Activated CD4-positive, alpha-beta T cell treated with anti-CD3 and anti-CD28 coated beads for 1 hour (primary cell): ENCODE measurements at places on chromosomes 12 and 14.

DNA sequence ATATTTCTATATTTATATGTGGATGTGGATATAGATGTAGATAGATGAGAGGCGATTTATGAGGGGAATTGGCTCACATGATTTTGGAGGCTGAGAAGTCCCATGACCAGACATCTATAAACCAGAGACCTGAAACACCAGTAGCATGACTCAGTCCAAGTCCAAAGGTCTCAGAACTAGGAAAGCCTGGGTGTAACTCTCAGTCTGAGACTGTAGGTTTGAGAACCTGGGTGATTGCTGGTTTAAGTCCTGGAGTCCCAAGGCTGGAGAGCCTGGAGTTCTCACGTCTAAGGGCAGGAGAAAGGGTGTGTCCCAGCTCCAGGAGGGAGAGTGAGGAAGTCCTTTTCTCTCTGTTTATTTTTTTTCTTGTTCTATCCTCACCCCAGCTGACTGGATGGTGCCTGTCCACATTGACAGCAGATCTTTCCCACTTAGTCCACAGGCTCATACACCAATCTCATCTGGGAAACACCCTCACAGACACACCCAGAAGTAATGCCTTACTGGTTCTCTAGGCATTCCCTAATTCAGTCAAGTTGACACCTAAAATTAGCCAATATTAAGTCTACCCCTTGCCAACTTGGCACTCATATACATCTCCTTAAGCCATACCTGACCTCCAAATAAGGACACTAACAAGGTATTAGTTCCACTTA is 45.4 kb downstream of the EMP1 start:
- DNase-seq = no peak

- no peak for DNase-seq
These were observed 4.1 kb upstream of the FAM222A start for GRCh38 chr12:109709401-109709991.

GRCh38 chr12:16492240-16492639 is 113.7 kb downstream of the LMO3 start:
- no peak for DNase-seq

DNA sequence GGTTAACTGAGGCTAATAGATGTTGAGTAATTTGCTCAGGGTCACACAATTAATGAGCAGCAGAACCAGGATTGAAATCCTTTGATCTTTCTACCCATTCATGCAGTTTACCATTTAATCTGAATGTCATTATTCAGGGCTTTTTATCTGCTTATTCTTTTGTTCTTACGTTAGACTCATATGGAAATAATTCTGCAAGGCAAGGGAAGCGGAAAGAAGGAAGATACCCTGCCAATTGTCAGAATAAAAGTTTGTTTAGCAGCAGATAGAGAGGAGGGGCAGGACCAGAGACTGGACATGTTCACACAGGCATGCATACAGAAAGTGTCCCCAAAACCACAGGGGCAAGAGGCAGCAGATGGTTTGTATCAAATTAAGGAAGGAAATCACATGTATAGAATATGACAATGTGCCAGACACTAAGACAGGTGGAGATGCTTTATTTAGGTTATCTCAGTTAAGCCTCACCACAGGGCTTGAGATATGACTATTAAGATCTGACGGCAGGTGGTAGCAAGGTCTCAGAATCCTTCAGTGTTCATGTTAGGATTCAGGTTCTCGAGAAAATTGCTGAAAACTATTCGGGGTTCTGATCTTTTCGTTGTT is 29.8 kb downstream of the BRMS1L start:
- DNase-seq = no peak

DNA sequence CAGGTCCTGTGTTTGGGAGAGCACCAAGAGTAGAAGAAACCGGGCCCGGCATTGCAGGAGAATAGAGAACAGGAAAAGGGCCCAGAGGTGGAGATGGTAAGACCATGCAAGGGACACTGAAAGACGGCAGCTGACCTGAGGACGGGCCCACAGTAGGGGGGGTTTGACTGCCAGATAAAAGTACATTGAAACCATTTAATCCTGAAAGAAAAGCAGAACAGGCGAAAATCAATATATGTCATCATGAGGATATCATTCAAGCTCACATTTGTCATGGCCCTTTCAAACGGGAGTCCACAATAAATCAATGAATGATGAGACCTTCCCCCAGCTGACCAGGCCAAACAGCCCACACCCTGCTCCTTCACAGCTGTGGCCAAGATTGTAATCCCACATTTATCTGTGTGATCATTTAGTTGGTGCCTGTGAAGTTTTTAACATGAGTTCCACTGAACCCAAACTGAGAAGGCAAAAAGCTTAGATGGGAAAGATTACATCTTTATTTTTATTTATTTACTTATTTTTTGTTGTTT is 39.5 kb downstream of the E2F7 start:
- DNase-seq = no peak

GRCh38 chr12:7439579-7440505 is 4.1 kb downstream of the CD163L1 start:
- DNase-seq = no peak
